ENCODE measurements at places on chromosomes 1 and 21. TPM values are rescaled to one million over a fixed set of nuclear protein-coding genes. Genes with fewer than 3 reads are reported as not detected.

PDIK1L gene
- 16.5 TPM for total RNA-seq

KHDC4 gene
- 38.7 TPM for total RNA-seq

SDC3 gene
- total RNA-seq: 11.5 TPM

SELE gene
- 0.92 TPM for total RNA-seq

DNA sequence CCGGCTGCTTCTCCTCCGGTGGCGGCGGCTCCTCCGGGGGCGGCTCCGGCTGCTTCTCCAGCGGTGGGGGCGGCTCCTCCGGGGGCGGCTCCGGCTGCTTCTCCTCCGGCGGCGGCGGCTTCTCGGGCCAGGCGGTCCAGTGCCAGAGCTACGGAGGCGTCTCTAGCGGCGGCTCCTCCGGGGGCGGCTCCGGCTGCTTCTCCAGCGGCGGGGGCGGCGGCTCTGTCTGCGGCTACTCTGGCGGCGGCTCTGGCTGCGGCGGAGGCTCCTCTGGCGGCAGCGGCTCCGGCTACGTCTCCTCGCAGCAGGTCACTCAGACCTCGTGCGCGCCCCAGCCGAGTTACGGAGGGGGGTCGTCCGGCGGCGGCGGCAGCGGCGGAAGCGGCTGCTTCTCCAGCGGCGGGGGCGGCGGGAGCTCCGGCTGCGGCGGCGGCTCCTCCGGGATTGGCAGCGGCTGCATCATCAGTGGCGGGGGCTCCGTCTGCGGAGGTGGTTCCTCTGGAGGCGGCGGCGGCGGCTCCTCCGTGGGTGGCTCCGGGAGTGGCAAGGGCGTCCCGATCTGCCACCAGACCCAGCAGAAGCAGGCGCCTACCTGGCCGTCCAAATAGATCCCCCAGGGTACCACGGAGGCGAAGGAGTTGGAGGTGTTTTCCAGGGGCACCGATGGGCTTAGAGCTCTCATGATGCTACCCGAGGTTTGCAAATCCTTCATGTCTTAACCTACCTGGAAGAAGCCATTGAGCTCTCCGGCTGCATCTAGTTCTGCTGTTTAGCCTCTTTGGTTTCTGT is 2.0 kb downstream of the LORICRIN start:
- peak; percentile 68 for DNase-seq

DNA sequence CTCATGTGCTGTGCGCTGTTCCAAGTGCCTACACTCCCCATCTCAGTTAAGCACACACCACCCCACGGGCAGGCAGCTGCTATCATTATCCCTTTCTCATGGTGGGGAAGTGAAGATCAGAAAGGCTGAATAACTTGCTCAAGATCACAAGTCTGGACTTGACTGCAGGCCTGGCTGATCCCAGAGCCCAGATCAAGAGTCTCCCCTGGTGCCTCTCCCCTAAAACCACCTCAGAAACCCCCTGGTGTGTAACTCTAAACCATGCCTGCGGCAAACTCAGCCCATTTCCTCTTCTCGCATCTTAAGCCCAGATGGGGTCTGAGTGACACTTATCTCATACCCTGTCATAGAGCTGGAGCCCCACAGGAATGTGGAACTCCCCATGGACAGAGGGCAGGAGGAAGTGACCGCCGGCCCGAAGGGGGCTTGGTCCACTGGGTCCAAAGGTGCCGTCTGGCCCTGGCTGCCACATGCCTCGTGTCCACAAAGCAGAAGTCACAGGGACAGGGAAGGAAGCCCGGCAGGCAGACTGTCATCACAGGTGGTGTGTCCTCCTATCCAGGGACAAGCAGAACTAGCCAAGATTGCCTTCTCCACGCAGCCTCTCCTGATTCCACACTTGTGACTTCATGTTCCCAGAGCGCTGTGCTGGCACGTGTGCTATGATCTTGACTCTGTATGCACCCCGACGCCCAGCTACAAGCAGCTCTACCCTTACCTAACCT is 92.1 kb downstream of the SYF2 start:
- no peak for DNase-seq

DNA sequence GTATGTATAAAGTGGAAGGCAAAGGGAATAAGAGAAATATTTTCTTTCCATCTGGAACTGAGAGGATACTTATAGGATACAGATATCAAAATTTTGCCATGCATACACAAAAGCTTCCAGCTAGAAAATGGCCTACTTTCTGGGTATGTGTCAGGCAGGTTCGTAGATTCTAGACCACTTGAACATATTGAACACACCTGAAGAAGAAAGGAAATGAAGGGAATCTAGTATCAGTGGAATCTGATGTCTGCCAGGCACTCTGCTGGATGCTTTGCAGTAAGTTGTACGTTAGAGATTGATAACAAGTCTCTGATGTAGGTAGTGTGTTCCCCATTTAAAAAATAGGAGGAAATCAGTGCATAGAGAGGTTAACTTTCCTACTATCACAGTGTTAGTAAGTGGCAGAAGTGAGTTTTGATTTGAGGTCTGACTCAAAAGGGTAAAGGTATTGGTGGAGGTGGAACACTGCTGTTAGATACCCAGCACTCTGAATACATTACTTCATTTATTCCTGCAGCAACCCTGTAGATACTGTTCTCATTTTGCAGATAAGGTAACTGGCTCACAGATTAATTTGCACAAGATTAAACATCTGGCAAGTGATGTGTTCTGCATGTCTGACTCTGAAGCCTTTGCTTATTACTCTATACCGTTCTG is 3.0 kb downstream of the CAMSAP2 start:
- no peak for DNase-seq

DNA sequence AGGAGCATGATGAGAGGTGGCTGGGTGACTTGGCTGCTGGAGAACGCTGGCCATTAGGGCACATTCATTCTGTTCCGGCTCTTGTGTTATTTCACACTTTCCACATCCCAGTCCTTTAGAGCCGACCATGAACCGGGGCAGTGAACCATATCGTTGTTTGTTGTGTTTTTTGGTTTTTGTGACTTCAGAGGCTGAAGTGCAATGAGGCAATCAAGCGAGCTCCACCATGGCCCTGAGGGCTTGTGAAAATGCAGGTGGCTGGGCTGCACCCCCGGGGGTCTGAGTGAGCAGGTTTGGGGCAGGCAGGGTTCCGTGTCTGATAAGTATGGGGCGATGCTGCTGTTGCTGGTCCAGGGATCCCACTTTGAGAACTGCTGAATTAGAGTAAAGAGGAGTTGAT is 23.7 kb downstream of the ABCG1 start:
- DNase-seq: no peak

DNA sequence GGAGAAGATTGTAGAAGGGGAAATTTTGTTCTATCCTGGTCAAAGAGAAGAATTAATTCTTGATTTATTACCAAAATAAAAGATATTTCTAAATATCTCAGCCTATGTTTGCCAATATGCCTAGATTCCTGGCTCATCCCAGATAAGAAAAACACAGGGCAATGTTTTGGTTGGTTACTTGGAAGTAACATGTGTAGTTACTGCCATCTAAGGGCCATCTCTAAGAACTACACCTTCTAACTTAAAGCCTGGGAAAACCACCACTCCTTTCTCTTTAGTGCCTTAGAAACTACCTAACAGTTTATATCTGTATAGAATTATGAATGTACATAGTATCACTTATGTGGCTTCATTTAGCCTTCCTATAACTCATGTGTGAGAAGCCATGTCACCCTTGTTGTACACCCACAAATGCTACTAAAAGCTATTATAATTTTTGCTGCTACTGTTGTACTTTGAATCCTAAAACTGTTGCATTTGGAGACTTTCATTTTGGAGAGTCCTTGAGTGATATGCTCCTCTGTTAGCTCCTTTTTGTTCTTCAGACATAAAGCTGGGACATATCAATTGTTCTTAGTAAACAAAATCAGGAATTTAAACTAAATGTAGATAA is 4.5 kb downstream of the AIM2 start:
- DNase-seq: no peak

GRCh38 chr21:44958471-44959191 is 18.8 kb downstream of the SLX9 start:
- DNase-seq: peak; percentile 88

- DNase-seq: no peak
Observed at GRCh38 chr1:157202331-157202730, 64.1 kb upstream of the ETV3 start.

DNA sequence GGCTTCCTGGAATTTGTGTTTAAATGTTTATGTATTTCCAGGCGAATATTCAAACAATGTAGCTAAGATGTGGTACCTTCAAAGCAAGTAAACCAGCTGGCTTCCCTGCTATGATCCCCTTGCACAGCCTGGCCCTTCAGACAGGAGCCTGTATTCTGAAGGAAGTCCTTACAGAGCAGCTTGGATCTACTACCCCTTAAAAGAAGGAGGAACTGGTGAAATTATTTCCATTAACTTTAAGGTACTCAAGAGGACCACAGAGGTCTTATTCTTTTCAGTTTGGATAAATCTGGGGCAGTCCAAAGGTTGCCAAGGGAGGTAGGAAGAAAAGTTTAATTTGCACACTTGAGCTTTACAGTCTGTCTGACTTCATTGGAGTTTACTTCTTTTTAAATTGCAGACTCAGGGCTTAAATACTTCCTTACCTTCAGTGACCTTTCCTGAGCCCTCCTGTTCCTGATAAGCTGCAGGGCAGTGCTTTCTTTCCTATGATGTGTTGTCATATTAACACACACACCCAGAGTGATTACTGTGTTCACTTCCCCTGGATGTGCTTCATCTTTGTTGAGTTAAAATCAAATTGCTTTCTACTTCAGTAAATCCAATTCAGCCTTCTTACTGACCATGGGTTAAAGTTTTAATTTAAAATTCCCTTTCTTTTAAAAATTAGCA is 40.5 kb downstream of the DISC1 start:
- no peak for DNase-seq

DNA sequence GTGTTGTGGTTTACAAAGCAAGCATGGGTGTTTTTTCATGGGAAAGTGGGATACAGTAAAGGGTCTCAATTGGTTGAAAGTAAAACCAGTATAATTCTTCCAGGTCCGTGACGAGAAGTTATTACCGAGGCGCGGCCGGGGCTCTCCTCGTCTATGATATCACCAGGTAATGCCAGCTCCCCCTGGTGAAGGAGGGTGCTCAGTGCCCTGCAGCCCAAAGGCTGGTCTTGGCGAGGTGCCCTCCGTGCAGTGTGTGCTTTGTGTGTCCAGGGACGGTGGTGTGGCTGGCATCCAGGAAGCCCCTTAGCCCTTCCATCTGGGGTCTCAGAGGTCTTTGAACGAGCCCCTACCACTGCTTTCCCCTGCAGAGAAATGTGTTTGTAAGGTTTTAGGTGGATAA is 24.8 kb downstream of the RAB4A start:
- no peak for DNase-seq

GRCh38 chr1:203072002-203072602 is 13.7 kb downstream of the MYOG start:
- DNase-seq: no peak

Data from ovary (tissue), 10 donors.